ENCODE measurements at places on chromosomes 3 and 15.

DNA sequence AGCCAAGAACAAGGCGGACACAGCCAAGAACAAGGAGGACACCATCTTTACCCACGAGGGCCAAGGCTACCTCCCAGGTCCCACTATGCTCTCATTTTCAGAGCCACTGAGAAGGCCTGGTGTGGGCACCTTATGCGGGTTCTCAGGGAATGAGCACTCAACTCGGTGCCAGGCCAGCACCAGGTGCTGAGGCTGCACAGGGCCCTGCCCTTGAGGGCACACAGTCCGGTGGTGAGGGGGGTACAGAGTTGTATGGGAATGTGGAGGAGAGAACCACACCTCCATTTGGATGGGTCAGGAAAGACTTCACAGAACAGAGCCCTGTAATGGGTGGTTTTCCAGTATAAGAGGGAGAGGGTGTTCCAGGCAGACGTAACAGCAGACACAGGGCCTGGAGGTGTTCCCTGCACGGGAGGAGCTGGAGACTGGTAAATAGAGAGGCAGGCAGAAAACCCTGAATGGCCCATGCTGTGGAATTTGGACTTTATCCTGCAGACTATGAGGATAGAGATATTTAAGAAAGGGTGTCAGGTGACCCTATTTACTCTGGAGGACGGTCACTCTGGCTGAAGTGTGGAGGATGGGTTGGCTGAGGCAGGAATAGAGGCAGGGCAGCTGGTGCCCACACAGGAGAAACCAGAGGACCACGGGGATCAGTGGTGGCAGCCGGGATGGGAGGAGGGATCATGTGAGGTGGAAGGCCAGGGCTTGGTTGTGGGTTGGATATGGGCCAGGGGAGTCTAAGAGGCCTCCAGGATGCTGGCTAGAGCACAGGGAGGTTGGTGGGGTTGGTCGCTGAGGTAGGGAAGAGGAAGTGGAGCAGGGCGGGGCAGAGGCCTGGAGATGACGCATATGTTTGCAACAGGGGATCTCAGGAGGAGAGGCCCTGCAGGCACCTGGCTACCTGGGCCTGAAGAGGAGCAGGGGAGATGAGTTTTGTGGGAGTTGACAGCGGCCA is 34.6 kb downstream of the CRABP1 start:
- DNase-seq = no peak

DNA sequence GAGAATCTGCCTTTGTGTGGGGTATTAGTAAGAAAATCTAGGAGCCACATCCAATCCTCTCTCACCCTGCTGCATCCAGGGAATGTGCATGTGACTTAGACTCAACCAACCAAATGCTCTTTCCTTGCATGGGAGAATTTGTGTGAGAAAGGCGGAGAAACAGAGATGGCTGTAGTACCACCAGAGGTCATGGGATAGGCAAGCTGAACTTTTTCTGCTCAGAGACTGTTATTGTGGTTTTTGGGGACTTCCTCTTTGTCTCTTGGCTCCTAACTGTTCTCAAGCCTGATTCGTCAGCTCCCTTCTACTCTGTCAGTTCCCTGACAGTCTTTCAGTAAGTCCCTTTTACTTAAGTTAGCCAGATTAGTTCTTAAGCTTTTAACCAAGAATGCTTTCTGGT is 2.6 kb upstream of the ZSCAN2 start:
- no peak for DNase-seq

GRCh38 chr3:127388427-127388826 is 100.6 kb upstream of the PRR20G start:
- DNase-seq = no peak

DNA sequence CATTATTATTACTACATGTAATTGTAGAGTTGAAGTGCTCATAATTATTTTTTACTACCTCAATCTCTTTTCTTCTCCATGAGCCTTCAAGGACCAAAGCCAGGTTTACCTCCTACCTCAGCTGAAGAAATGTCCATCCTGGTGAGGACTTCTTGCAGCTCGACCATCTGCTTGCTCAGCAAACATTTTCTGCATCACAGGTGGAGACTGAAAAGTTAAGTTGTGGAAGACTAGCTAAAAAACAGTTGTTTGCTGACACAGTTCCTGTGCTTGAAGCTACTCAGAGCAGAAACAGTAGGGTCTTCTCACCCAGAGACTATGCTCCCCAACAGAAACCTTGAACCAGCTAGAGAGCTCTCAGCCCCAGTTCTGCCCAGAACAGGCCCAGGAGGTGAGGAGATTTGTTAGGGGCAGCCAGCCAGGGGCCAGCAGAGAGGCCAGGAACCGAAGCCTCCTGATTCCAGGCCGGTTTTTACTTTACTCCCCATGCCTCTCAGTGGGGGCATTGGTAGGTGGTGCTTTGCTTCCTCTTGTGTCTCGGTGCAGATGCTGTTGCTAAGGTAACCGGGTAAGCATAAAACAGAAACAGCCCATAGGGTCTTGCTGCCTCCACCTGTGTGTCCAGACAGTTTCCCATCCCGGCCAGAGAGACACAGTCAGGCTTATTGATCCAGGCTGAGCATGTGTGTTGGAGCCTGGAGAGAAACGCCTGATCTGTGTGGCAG is 54.9 kb downstream of the CCNL1 start:
- no peak for DNase-seq

DNA sequence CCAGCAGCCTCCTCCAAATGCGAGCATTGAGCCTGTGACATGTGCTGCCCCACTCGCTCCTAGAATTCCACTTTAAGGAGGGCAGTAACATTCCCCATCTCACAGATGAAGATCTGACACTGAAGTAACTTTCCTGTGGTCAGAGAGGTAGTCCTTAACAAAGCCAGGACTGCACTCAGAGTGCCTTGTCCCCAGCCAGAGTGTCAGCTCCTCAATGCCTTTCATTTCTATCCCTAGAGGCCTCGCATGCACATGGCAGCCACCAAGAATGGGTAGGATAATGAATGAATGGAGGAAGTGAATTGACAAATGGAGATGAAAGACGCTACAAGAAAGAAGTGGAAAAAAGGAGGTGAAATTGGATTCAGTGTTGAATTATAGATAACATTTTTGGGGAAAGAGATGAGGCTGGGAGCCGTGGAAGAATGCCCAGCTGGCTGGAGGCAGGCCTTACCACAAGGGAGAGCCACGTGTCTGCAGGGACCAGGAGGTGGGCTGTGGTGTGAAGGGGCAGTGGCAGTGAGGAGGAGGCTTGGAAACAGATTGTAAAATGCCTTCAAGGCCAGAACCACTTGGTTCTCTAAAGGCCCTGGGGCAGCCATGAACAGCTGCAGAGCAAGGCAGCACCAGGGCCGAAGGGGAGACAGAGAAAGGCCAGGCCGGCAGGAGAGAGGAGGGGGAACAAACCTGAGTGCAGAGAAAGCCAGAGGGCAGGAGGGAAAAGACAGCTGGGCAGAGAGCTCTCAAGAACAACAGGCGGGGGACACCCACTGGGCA is 10.4 kb downstream of the CFAP92 start:
- DNase-seq = no peak

DNA sequence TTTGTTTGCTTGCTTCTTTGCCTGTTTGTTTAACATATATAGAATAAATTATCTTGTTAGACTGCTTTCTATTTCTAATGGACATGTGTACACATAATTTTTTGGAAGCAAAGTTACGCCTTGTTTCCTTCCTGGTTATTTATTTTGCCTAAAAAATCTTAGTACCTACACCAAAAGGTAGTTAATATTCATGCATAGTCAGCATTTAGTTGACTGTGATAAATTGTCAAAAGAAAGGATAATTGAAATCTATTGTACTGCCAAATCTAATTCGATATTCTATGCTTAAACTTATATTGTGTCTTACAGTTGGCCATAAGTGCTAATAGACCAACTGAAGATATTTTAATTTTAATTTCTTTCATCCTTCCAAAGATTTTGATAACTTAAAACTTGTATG is 233.9 kb upstream of the ARL6 start:
- no peak for DNase-seq

DNA sequence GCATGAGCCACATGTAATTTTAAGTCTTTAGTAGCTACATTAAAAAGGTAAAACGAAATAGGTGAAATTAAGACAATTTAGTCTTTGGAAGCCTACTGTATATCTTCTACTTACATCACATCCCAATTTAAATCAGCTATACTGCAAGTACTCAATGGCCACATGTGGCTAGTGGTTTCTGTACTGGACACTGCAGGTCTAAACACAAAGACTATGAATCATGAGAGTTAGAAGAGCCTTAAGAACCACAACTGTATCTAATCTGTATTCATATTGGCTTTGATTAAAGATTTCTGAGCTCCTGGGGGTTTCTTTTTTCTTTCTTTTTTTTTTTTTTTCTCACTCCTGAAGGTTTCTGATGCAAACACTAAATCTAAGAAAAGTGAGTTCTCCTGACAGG is 2.3 kb upstream of the EIF1B start:
- no peak for DNase-seq

Data from Right ventricle myocardium inferior (tissue), 1 donor.